ENCODE measurements at places on chromosomes 16 and 17.

DNA sequence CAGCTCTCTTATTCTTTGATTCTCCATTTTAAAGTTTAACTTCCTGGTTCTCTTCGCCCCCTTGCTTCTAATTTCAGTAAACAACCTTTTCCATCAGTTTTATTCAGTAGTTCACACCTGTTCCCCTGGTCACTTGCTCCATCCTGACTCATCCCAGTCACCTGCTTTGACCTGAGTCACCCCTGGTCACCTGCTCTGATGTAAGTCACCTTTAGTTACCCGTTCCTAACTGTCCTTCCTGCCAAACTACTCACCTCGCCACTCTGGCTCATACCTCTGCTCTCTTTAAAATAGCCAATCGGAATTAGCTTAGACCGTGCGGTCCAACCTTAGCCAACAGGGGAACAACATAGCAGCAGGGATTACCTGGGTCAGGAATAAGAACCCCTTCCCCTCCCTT, 4.7 kb upstream of the NLRC5 start:
- no peak for DNase-seq

- DNase-seq: no peak
Measured at GRCh38 chr16:49497466-49497865, 123.9 kb downstream of the C16orf78 start.

- DNase-seq: no peak
Measured at GRCh38 chr17:28645576-28645939, 600 bp upstream of the BLTP2 start.

DNA sequence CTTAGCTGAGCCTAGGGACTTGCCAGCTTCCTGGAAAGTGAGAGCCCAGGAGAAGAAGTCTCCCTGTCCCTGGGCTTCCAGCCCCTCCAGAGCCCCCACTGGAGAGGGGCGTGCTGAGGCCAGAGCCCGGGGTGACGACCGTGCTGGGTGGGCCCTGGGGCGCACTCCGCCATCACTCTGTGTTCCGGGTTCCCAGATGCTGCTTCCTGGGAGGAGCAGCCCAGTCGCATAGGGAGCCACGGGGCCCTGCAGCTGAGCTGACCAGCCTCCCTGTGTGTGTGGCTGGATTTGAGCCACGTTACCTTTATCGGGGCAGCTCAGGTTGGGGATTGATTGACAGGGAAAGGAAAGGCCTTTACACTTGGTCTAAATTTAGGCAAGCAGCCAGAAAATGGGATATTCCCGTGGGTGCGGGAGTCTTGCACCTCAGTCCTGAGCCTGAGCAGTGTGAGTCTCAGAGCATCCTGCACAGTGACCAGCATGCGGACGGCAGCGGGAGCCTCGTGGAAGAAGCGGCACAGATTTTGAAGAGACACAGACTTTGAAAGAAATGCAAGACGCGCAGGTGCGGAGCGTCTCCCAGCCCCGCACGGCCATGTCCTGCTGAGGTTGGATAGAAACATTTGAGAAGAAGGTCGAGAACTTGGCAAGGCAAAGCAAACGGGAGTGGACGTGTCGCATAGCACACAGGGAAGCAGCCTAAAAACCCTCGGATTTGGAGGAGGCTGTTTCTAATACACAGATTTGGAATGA, 51.3 kb upstream of the ZNF750 start:
- no peak for DNase-seq

DNA sequence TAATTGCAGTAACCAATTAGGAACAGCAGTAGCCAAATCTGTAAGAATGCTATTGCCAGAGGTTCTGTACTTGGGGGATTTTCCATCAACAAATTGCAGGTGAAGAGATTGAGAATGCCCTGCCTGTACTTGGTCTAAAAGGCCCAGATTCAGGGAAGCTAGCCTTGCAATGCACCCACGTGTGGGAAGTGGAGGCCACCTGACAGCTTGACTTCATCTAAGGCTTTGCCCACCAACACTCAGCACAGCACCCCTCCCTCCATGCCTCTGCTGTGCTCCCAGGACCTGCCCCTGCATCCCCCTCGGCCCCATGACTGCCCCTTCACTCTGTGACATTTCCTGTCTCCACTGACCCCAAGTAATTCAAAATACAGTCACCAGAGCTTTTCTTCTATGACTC, 79.1 kb upstream of the CDH5 start:
- DNase-seq: no peak

DNA sequence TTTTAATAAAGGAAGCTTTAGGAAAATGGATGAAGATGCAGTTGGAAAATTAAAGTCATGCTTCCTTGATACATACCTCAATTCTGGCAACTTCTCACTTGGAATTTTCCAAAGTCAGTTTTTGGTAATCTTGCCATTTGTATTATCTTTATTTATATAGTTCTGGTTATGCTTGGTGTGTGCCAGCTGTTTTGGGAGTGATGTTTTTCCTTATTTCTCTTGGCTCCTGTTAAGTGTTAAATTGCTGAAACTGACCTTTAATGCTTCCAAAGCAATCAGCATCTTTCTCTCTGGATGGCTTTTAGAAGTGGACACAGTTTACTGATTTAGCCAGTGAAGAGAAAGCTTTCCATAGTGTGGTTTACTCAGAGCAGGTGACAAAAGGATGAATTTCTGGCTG, 70.1 kb upstream of the HAS3 start:
- DNase-seq: no peak

GRCh38 chr17:81391936-81392908, 3.0 kb upstream of the BAHCC1 start:
- peak; percentile 88 for DNase-seq

- DNase-seq: no peak
Measured at GRCh38 chr16:88591577-88592021, 21.4 kb downstream of the ZC3H18 start.

GRCh38 chr17:73419881-73420280, 108.1 kb upstream of the CDC42EP4 start:
- no peak for DNase-seq

- no peak for DNase-seq
Measured at GRCh38 chr16:2586241-2586640, 48.4 kb downstream of the PDPK1 start.

- DNase-seq: peak; percentile 83
Measured at GRCh38 chr16:1378804-1379303, 27.1 kb downstream of the GNPTG start.

- no peak for DNase-seq
Measured at GRCh38 chr17:64406321-64407200, 15.9 kb upstream of the PECAM1 start.

All from astrocyte of the hippocampus (primary cell).